ENCODE measurements at places on chromosomes 5 and 9. TPM values are rescaled to one million over a fixed set of nuclear protein-coding genes. Genes with fewer than 3 reads are reported as not detected.

The BTNL9 gene
- total RNA-seq: not detected

The HSD17B3 gene
- total RNA-seq: 0.38 TPM

The CD180 gene
- not detected for total RNA-seq

The GPR150 gene
- total RNA-seq: 0.17 TPM

The MVB12B gene
- total RNA-seq: 6.7 TPM

The ALDH1A1 gene
- 3.7 TPM for total RNA-seq

The URM1 gene
- total RNA-seq: 98.1 TPM

The SLCO6A1 gene
- total RNA-seq: not detected

The NR5A1 gene
- 0.13 TPM for total RNA-seq
